Posterior vena cava (tissue), 2 donors: ENCODE measurements at places on chromosomes 2 and 18. TPM values are rescaled to one million over a fixed set of nuclear protein-coding genes. Genes with fewer than 3 reads are reported as not detected.

- DNase-seq: no peak
These were observed 12.5 kb downstream of the VAPA start for GRCh38 chr18:9926223-9926894.

The TCF7L1 gene
- 23.1 TPM for total RNA-seq

DNA sequence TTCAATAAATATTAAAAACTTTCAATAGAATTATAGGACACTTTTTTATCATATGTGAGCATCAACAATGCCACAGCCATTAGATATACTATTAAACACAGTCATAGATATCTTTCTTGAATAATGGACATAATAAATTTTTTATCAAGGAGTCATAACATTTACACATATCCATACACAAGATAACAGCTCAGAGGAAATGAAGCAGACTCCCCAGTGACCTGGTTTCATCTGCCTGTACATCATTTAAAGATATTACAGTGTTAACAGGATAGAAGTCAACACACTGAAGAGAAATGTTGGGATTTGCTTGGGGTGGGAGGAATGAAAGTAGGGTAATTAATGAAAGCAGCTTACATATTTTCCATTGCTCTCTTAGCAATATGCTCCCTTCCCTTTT, 5.1 kb downstream of the SCG2 start:
- no peak for DNase-seq

DNA sequence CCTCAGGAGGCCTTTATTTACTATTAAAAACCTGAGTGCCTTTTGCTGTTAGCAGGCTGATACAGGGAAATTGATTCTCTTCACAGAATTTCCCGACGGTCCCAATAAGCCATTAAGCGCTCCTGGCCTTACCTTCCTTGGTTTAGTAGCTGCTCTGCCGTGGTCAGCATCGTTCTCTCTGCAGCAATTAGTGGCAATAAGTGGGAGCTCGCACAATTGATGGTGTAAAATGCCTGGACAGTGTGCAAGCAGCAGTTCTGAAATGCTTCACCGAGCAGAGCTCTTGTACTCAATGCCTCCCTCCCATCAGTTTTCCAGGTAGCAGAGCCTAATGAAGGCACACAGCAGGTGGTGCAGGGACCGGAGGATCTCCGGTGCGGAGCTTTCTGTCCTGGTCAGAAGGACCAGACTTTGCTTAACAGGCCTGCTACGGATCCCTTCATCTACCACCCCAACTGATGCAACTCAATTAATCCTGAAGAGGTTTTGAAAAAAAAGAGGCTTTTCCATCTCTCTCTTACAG, 1.1 kb upstream of the LINC00305 start:
- DNase-seq: no peak

GRCh38 chr2:5215989-5216607, 476.1 kb upstream of the SOX11 start:
- no peak for DNase-seq

DNA sequence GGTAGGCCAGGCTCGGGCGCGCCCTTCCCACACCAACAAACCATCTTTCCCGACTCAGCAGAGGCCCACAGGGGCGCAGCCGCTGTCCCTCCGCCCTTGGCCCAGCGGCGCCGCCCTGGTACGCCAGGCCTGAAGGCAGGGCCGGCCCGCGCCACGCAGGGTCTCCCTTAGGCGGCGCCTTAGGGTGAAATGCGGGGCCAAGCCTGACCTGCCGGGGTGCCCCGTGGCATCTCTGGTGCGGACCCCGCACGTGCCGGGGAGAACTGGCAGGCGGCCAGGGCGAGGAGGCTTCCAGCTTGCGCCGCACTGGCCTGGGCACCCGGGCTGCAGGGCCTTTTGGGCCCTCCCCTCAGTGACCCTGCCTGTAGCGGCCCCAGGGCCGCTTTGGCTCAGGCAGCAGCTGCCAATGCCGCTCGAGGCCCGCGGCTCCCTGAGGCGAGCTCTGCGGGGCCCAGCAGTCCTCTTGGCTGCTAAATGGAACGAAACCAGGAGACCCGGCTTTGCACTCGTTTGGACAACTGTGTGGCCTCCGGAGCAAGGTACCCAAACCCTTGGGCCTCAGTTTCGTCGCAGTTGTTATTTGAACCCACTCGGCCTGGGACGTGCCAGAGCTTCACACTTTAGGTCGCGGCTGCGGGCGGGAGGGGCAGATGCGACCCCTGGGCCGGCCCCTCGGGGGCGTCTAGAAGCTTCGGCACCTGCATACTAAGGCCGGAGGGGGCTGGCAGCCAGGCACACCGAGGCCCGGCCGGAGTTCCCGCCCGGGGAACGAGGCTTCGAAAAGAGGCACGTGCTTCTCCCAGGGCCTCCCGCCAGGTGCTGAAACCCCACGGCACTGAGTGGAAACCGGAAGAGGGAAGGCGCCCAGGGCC, 8.5 kb downstream of the OTX1 start:
- peak; percentile 82 for DNase-seq

DNA sequence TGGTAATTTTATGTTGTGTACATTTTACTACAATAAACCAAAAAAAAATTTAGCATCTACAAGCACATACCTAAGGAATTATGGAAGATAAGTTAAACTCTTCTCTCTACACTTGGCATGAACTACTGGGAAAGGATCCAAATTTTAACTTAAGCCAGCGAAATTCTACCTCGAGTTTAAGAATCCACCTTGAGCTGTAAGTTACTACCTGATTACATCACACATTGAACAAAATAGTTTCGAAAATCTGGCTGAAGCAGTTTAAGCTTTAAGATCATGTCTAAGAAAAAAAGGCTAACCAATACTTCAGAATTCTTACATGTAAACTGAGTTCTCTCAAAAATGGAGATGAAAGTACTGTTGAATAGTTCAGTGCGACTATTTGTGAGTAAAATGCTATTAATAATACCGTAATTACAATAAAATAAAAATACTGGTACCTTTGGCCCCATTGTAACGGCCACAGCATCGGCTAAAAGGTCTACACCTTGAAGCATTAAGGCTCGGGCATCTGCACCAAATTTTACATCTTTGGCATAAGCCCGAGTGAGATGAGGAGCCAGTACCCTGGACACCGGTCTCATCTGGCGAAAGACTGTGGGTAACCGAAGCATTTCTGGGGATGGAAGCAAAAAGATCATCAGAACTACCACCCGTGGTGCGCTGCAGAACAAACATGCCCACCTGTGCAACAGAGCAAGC, 1.3 kb downstream of the HSPD1 start:
- no peak for DNase-seq

The CNGA3 gene
- total RNA-seq: 0.19 TPM

DNA sequence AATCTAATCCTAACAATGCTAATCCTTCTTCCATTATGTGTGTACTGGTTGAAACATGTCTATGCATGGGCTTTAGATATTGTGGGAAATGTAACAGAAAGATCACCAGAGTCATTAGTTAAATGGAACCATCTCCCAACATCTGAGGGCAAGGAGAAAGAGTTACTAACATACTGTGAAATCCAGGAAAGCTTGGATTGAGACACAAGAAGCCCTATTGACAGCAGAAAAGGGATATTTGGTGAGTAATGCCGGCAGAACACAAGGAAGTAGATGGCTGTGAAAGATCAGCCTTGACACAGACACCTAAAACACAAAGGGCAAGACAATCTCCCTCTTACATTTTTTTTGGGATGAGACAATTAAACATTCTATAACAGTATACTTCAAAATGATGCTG, 28.5 kb upstream of the LAMA1 start:
- no peak for DNase-seq

- peak; percentile 73 for DNase-seq
These were observed 39.8 kb upstream of the ALPP start for GRCh38 chr2:232338759-232339106.

- DNase-seq: peak; percentile 25
These were observed 40.1 kb downstream of the PLEK start for GRCh38 chr2:68404893-68405799.

The REG1A gene
- 3.8 TPM for total RNA-seq

DNA sequence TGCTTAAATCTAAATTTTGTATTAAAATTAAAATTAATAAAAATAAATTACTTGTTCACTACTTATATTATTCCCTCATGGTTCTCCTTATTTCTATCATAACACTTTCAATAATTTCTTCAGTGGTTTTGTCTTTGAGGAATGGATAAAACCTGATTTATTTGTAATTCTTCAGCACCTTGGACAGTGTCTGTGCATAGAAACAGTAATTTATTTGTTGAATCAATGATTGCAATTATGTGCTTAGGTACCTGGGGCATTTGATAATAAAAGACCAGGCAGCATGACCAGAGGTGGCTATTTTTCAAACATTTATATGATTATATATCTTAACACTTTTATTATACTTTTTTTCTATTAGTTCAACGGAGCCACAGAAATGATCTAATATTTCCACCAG, 1062.7 kb downstream of the DSC3 start:
- DNase-seq: no peak

DNA sequence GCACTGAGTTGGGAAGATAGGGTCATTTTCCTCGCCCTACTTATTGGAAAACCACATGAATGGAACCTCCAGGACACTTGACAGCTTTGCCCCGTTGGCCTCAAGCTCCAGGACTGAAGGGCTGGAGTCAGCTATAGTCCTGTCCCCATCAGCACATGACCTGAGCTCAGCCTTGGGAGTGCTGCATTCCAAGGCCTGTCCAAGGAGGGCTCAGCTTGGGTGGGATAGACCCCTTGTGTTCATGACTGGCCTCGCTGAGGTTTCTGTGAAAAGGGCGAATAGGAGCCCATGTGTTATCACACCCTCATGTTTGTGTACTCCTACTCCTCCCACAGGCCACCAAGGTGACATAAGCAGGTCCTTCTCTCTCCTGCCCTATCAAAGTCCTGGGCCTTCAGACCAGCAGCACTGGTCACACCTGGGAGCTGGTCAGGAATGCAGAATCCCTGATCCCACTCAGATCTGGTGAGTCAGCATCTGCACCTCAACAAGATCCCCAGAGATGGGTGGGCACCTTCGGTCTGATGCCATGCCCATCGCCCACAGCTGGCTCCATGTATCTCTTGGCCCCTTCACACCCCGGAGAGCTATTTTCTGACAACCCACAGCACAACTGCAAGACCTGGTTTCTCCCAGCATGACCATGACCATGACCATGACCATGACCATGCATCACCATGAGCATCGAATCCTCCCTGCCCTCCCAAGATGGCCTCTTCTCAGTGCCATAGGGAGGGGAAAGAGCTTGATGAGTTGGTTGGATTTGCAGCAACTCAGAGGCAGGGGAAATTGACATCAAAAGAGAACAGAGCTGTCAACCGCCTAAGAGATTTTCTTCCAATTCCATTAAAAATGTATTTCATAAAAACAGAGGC, 83.0 kb upstream of the RAB6C start:
- DNase-seq: no peak

DNA sequence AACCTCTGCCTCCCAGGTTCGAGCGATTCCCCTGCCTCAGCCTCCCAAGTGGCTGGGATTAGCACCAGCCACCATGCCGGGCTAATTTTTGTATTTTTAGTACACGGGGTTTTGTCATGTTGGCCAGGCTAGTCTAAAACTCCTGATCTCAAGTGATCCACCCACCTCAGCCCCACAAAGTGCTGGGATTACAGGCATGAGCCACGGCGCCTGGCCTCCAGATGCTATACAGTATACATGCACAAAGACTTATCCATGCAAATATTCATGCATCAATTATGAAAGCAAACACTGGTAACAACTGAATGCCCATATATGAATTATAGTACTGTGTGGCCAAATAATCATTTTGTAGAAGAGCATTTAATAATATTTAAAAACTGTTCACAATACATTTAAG, 36.0 kb upstream of the SOS1 start:
- DNase-seq: no peak

- DNase-seq: no peak
These were observed 434.5 kb upstream of the GYPC start for GRCh38 chr2:126221506-126221905.

DNA sequence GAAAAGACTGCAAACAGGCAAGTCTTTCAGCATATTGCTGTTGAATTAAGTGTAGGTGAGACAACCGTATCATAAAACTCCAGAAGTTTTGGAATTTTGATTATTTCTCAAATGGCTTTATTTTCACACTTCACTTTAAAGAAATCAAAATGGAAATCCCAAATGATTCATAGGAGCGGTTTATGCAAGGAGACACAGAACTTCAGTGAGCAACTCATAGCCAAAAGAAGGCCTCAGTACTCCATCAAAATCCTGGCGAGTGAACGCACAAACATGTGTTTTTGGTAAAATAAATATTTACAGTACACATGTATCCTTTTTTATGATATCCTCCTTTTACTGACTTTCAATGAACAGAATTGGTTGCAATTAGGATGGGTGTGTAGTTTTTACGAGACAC, 140.4 kb upstream of the APCDD1 start:
- no peak for DNase-seq

The RAD51AP2 gene
- not detected for total RNA-seq

The ABCG5 gene
- total RNA-seq: not detected

DNA sequence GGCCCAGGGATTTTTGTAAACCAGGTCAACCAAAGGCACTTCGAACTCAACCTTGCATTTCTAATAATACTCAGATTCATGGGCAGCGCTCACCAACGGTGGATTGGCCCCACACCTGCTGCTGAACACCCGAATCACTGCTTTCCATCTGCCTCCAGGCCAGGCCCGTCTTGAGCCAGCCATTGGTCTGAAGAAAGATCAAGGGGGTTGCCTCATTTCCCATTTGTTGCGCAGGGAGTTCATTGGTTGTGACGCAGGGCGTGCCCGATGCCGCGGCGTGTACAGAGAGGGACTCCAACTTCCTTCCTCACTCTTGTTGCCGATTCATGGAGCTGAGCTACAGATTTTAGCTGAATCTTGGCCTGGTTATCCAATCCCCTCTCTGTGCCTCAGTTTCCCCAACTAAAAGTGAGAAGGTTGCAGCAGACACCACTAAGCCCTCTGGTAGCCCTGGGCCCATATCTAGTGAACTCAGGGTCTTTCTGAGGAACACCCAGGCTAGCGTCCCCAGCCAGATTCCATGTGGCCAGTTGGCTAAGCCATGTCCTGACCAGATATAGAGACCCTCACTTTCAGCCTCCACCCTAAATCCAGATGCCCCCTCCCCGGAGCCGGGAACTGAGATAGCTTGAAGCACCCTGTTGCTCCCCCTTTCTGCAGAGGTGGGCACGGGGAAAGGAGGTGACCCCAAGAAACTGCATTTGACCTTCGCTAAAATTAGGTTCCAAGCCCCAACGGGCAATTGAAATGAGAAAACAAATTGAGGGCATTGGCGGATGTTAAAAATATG, 60.9 kb upstream of the HPCAL1 start:
- DNase-seq: peak; percentile 80

DNA sequence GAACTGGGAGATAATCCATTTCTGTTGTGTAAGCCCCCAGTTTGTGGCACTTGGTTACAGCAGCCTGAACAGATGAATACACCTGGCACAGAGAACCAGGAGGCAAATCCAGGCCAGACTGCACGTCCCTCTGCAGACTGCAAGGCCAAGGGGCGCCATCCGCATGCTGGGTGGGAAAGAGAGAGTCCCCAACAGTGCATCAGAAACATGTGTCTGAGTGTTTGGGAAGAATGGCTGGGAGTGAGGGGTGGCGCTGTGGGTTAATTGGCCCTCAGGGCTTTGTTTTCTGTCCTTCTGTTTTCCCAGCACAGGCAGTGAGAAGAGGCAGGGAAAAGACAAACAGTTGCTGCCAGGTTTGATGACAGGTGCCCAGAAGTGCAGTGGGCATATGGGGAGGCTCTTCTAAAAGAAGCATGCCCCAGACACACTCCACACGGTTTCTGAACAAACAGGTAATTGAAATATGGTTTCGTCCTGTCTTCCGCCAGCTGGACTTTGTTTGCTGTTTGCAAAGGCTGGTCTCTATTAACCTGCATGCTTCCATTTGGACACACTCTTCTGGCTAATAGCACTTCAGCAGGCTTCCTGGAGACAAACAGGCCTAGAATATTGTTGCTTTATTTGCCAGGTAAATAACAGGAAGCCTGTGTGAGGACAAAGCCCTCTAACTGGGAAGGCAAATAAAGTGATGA, 43.4 kb upstream of the SEC11C start:
- DNase-seq: no peak

- no peak for DNase-seq
These were observed 121.4 kb upstream of the COL3A1 start for GRCh38 chr2:188852772-188853171.

The MYO5B gene
- 1.4 TPM for total RNA-seq
